ENCODE measurements at places on chromosomes 3 and 15.

DNA sequence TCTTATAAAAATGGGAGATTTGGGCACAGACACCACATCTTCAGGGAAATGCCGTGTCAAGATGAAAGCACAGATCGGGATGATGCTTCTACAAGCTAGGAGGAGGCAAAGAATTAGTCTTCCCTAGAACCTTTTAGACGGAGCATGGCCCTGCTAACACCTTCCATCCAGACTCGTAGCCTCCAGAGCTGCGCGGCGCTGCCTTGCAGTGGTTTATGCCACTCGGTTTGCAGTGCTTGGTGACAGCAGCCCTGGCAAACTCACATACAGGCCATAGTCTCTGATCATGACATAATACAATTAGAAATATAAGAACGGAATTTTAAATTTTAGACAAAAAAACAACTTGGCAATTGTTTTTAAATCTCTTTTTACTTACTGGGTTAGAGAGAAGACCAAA is 37.1 kb upstream of the SLC41A3 start:
- DNase-seq, result no peak

- no peak for DNase-seq
Measured at GRCh38 chr3:177633671-177634207, 436.5 kb upstream of the TBL1XR1 start.

DNA sequence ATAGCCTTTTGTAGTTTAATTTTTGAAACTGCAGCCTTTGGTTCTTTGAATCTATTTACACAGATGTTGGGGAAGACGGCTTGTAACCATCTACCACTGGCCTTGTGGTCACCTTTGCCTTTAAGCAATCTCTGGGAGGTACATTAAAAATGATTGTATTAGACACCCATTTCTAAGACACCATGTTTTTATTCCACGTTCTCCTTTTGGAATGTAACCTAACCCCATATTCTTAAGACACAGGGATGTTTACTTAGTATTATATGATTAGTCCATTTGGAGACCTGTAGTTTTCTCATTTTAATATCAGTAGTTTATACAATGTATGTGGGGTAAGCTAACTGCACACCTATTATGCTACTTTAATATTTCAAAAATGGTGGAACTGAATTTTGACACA is 175.1 kb upstream of the PLSCR5 start:
- DNase-seq, result no peak

- DNase-seq, result no peak
Measured at GRCh38 chr3:41522612-41523011, 323.3 kb downstream of the CTNNB1 start.

DNA sequence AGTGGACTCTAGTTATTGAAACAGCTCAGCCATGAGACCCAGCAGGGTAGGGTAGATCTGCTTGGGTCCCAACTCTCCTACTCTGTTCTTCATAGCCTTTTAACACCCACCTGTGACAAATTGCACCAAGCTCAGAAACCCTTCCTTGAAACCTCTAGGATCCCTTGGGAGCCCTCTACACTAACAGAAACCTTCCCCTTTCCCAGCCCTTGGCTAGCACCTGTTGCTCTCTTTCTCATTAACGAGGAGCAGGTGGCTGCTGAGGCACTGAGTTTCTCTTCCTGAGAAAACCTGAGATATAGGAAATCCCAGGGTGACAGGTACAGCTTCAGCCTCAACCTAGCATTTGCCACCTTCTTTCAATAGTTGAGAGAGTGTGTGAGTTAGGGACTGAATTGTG is 88.3 kb upstream of the CLSTN2 start:
- DNase-seq, result no peak

DNA sequence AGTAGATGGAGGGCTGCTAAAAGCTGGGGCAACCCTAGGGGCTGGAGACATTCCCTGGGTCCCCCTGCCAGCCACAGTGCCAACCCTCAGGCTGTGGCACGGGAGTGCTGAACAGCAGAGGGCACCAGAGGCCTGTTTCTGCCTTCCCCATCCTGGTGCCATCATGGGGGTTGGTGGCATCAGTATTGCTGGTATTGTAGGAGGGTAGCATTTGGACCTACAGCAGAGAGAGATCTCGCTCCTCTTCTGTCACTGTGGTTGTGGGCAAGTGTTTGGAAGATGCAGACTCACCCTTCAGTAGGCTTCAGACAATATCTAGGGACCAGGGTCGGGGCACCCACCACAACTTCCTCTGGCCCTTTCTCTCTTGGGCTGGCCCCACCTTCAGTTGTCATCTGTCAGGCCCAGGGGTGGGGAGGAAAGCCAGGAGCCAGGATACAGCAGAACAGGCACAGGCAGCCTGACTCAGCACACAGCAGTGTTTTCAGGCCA is 123.5 kb downstream of the RPLP1 start:
- DNase-seq, result peak; percentile 55
